ENCODE measurements at places on chromosomes 2 and 18.

GRCh38 chr18:24992491-24992890 lies 359.5 kb downstream of the ZNF521 start:
- no peak for DNase-seq

DNA sequence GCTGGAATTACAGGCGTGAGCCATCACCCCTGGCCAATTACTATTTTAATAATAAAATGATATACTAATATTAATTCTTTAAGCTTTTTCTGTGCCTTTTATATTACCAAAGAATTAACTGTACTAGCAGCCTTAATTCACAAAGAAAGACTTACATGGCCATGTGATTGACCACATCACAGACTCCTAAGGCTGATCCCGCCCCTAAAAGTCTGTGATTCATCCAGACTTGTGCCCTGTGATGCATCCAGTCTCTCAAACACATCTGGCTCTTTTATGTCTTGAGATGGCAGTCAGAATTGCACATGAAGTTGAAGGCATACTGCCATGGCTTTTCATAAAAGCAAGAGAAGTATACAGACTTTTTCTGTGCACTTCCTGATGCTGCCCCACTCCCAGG lies 91.7 kb downstream of the DTNA start:
- no peak for DNase-seq

- DNase-seq: no peak
Observed at GRCh38 chr18:35736696-35737095, 155.2 kb downstream of the GALNT1 start.

DNA sequence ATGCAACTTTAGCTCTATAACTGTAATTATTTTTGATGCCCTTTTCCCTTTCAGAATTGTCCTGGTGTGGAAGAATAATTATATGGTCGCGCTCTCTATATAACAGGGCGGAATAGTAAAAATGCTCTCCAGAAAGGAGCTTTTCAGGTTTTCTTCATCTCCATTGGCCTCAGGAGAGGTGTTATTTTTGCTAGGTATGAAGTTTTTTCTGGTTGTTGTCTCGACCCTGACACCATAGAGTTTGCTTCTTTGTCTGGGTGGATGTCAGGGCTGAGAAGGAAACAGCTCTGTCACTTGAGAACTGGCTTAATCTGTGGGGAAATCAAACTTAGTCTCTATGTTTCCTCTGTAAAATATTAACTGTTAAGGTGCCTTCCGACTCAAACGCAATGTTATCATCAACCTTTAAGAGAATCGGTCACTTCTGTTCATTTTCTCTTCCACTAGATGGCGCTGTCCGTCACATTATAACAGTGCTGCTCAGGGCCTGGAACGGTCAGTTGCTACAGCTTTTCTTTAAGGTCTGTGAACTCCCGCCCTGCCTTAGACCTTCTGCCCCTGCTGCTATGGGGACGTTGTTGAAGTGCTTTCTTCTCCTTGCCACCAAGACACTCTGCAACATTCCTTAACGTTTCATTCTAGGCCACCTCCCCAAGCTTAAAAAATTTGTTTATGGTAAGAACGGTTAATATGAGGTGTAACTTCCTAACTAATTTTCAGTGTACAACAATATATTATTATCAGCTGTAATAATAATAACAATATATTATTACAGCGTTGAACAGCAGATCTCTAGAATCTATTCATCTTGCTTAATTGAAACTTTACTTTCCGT lies 23.8 kb upstream of the SERPINB12 start:
- DNase-seq: peak; percentile 68

DNA sequence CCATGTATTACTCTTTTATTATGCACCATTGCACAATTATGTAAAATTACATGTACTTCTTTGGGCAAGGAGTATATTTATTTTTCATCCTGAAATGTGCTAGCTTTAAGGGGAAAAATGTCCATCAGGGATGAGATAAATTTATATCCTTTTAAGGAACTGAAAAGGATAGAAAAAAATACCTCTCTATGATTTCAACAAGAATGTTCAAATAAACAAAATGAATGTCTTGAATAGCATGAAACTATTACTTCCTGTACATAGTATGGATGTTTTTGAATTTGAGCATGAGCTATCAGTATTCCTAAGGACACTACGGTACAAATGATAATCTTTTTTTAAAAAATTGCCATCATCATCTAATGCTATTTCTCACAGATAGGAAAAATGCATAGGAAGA lies 1611.9 kb upstream of the ZEB2 start:
- no peak for DNase-seq

GRCh38 chr2:157424374-157424773 lies 19.5 kb downstream of the CYTIP start:
- no peak for DNase-seq

DNA sequence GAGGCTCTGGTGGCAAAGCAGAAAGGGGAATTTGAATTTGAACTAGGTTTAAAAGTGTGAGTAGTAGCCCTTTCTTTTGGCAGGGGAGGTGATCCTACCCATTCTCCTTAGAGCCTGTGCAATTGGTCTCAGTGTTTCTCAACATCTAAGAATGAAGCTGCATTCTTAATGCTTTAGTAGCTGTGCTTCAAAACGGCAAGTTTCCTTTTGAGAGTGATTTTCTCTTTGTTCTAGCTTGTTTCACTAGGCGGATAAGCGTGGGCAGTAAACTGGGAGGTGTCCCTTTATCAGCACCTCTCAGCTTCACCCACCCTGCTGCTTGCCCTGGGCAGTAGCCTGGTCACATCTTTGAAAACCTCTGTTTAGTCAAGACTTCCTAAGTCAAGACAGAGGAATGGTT lies 6.7 kb downstream of the CRIM1 start:
- DNase-seq: no peak

- no peak for DNase-seq
Observed at GRCh38 chr18:7824970-7825369, 257.9 kb downstream of the PTPRM start.

- peak; percentile 11 for DNase-seq
Observed at GRCh38 chr2:78408795-78409118, 616.7 kb upstream of the REG3G start.

DNA sequence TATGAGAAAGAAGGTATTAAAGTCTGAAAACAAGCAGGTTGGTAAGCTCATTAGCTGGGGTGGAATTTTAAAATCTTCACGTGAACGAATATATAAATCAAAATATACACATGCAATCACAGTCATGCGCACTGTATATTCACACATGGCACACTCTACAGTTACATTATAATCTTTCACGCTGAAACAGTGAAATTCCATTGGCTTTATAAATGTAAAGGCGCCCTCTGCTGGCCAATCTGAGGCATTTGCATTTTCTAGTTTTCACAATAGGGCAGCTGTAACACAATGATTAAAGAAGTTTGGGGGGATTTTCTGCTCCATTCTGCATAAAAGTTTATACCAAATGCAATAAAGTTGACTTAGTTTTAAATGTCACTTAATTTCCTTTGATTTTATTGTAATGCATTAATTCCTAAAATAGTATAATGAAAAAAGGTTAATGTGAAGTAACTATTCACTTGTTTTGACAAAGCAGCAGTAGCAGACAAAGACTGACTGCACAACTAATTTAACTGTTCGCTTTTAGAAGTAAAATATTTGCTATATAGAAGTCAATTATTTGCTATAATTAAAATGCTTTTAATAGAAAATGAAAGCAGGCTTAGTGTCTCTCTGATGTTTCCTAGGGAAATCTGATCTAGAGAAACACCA lies 17.2 kb downstream of the IFIH1 start:
- peak; percentile 75 for DNase-seq

DNA sequence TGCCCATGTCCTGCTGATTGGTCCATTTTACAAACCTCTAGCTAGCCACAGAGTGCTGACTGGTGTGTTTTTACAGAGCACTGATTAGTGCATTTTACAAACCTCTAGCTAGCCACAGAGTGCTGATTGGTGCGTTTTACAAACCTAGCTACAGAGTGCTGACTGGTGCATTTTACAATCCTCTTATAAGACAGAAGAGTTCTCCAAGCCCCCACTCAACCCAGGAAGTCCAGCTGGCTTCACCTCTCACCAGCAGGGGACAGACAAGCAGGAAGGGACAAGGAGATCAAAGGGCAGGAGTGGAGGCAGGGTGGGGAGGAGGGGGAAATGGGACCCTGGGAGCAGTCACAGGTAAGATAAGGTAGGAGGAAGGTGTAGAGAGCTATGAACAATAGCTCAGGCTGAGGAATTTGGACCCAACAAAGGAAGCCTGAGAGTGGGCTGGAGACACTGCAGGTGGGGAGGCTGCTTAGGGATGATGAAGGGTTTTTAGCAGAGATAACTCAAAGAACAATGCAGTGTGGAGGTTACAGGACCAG lies 37.1 kb downstream of the SH2D6 start:
- DNase-seq: no peak

GRCh38 chr18:13405305-13406038 lies 186.9 kb downstream of the LDLRAD4 start:
- DNase-seq: no peak

- DNase-seq: no peak
Observed at GRCh38 chr18:3424280-3424890, 25.6 kb upstream of the TGIF1 start.

- peak; percentile 26 for DNase-seq
Observed at GRCh38 chr2:124193706-124194105, 168.6 kb downstream of the CNTNAP5 start.

- no peak for DNase-seq
Observed at GRCh38 chr2:119525614-119526013, 1.3 kb upstream of the SCTR start.

GRCh38 chr2:129135017-129135416 lies 816.3 kb upstream of the HS6ST1 start:
- no peak for DNase-seq

GRCh38 chr18:73626859-73627258 lies 520.8 kb downstream of the FBXO15 start:
- DNase-seq: no peak

GRCh38 chr2:60548845-60549237 lies 4.6 kb downstream of the BCL11A start:
- no peak for DNase-seq

GRCh38 chr2:9236045-9236344 lies 29.4 kb downstream of the ASAP2 start:
- DNase-seq: no peak

DNA sequence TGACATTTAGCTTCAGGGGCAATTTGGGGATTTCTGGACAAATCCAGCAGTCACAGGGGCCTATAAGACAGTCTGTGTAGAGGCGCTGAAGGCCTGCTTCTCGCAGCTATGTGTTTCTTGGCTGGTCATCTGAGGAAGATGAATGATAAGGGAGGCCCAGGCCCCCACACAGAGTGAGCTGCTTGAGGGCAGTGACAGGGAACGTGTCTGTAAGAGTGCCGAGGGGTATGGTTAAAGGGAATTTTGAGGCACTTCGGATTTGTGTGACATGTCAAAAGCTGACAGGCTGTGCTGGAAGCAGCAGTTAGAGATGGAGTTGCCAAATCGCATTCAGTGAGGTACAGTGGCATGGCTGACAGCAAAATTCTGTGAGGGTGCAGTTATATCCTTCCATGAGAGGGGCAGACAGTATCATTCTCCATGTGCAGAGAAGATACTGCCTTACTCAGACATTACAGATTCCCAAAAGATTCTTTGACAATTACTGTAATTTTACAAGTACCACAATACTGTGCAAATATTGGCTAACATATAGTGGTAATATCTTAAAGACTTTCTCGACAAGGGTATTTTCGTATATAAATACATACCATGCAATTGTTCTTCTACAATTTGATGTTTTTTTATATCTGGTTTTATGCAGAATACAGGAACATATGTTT lies 74.0 kb downstream of the CERS6 start:
- DNase-seq: no peak

DNA sequence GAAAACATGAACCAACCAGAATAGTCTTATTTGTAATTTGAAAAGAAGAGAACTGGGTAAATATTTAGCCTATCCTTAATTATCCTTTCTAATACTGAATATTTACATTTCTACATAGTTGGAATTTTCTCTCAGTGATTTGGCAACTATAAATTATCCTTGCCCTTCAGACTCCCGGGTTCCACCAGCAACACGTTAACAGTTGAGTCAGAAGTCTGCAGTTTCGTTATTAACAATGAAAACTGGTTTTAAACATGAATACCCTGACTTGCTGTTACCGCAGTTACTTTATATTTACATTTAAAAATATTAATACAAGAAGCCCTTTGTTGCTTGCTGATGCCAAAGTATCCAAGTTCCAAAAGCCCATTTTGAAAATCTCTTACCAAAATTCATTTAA lies 673.0 kb downstream of the ARHGAP15 start:
- DNase-seq: no peak

GRCh38 chr2:62149708-62150107 lies 46.2 kb upstream of the B3GNT2 start:
- DNase-seq: no peak

DNA sequence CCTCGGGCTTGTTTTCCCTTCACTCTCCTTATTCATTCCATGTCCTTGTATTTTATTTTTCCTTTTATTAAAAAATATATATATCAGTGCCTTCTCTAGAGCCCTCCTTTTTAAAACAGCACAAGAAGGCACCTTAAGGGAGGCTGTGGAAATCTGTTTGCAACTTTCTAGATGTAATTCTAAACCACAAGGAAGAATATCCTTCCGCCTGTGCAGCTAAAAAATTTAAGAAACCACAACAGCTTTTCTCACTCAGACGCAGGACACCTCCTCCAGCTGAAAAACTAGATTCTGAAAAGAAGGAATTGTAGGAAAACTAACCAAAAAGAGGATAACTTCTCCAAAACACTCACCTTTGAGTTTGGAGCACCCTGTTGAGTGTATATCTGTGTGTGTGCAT lies 142.2 kb downstream of the BCL11A start:
- DNase-seq: no peak

- DNase-seq: no peak
Observed at GRCh38 chr2:191018643-191019119, 4.7 kb upstream of the STAT1 start.

- DNase-seq: no peak
Observed at GRCh38 chr2:212912445-212913103, 238.8 kb downstream of the IKZF2 start.

GRCh38 chr18:38575023-38575422 lies 1009.4 kb upstream of the CELF4 start:
- no peak for DNase-seq

- DNase-seq: no peak
Observed at GRCh38 chr2:129113776-129114175, 795.1 kb upstream of the HS6ST1 start.
